ENCODE measurements at places on chromosomes 13 and 19.

DNA sequence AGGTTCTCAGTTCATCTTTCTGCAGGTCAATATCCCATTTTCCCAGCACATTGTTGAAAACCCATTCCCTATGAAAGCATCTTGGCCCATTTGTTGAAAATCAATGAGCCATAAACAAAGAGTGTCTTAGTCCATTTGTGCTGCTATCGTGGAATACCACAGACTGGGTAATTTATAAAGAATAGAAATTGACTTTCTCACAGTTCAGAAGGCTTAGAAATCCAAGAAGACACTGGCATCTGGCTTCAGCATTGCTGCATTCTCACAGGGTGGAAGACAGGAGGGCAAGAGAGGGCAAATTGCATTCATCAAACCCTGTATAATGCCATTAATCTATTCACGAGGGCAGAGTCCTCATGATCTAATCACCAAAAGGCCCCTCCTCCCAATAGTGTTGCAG lies 34.1 kb downstream of the ZNF823 start:
- no peak for DNase-seq

DNA sequence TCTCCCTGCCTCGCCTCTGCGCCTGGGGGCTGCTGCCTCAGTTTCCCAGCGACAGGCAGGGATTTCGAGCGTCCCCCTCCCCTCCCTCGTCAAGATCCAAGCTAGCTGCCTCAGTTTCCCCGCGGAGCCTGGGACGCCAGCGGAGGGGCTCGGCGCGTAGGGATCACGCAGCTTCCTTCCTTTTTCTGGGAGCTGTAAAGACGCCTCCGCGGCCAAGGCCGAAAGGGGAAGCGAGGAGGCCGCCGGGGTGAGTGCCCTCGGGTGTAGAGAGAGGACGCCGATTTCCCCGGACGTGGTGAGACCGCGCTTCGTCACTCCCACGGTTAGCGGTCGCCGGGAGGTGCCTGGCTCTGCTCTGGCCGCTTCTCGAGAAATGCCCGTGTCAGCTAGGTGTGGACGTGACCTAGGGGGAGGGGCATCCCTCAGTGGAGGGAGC lies 722 bp upstream of the ICAM1 start:
- DNase-seq = no peak

DNA sequence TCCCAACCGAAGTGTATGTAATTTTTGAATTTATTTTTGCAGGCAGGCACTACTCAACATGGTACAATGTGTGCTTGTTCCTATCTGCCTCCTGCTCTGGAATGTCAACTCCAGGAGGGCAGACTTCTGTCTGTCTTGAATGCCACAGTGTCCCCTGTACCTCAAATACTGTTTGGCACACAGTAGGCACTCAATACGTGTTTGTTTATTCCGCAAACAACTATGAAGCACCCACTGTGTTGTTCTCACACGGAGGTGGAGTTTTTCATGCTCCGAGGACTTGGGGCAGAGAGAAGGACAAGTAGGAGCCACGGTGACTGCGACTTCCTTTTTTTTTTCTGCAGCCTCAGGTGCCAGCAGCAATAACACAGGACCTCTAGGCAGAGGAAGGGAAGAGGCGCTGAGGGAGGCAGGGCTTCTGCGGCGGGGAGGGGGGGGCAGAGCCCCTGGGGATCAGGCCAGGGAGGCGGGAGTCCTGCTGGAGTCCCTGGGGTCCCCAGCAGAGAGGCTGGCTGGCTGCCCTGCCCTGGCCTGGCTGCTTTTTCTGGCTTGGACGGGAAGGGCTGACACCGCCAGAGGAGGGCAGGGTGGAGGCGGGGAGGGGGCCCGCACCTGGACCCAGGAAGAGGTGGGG lies 29.3 kb upstream of the TNFAIP8L1 start:
- no peak for DNase-seq

DNA sequence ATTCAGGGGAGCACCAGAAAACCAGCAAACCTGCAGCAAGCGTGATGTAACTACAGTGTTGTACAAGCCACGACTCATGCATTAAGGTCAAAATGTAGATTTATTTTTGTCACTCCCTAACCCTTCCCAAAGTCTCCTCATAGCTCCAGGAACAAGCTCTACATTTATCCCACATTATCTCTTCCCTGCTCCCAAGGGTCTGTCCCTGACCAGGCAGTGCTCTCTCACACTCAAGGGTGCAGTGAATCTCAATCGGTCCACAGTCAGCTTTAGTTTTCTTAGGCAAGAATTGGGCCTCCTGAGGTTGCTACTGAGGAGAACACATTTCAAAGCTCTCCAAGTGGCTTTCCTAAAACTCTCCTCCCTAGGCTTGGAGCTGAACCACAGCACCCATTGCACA lies 219.4 kb downstream of the NHLRC3 start:
- DNase-seq = no peak

DNA sequence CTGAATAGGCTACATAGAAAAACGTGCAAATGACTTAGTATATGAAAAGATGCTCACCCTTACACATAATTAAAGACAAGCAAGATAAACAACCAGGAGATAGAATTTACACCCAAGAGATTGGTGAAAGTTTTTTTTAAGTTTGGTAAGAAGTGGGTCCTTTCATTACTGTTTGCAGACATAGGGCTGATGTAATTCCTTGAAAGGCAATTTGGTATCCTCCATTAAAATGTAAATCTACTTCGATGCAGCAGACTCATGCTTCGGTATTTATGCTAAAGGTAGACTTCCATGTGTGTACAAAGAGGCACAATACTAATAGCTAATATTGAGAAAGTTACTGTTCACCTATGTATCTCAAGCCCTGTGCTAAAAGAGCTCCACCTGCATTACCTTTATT lies 33.5 kb downstream of the CNMD start:
- DNase-seq = no peak

DNA sequence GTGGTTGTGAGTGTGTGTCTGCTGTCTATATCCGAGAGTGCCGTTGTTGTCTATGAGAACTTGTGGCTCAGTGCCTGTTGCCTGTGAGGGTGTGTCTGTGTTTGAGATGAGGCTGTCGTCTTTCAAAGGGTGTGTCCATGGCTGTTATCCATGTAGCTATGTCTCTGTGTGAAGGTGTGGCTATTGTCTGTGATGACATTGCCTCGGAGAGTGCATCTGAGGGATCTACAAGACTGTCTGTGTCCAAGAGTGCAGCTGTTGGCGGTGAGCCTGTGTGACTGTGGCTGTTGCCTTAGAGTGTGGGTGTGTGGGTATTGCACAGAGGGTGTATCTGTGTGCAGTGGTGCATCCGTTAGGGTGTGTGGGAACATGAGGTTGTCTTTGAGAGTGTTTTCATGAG lies 4.9 kb downstream of the NUMBL start:
- no peak for DNase-seq

DNA sequence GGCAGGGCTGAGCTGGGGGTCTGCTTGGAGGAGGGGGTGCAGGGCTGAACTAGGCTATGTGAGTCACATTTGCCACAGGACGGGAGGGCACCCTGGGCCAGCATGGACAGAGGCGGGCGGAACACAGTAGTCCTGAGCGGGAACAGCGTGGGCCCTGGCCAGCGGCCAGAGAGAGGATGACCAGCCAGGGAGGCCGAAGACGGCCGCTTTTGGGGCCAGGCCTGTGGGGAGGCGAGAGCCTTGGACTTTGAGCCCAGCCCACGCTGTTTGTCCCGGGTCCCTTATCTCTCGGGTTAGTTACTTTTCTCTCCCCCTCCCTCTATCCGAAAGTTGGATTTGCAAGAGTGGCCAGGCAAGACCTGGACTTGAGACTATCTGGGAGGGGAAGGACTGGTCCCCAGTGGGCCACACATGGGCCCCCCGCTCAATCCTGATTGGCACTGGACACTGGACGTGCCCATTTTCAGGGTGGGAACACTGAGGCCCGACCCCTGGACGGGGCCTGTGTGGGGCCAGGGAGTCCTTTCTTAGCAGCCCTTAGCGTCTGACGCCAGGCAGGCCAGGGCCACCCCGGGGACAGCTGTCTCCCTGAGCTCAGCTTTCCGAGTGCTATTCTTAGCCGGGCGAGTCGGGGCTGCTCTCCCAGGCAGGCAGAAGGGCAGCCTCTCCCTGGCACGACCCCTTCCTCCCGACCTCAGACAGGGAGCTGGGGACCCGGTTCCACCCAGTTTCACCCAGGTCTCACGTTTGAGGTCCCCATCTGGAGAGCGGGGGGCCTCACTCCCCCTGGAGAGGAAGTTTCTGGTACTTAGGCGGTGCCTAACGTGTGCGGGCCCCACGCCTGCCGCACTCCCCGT lies 833 bp downstream of the GAMT start:
- DNase-seq = no peak

DNA sequence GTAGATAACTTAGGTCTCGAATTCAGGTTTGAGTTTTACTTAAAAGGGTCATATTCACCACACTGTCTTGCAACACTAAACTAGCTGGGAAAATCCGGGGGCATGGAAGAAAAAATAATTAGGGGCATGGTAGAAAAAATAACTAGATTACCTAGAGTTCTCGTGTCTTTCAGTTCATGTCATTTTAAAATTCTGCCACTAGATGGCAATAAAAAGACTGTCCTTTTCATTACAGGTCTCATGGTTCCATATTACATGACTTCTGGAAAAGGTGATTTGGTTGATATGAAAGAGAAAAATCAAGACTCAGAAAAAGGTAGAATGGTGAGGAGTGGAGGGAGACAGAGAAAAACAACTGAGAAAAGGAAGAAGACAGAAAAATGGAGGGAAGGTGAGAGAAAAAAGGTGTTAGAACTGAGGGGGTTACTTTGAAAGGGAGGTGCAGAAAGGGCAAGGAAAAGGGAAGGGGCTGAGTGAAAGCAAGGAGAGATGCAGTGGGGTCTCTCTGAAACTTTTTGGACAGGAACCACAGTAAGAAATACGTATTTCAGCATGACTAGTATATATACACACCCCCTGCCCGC lies 299.0 kb downstream of the KLF12 start:
- no peak for DNase-seq

DNA sequence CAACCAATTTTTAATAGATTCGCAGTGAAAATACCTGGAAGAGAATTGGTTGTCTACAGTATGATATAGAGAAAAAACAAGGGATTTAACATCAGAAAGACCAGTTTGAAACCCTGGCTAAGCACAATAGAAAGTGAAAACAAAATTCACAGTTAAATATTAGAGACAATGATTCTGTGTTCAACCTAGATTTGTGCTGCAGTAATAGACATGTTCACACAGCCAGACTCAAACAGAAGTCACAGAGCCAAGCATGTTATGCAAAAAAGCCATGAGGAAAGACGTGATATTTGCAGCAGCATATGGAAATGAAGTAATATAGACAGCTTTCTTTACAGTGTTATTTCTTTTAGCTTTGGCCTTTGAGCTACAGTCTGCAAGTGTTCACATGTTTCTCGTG lies 48.1 kb downstream of the SCEL start:
- DNase-seq = no peak

DNA sequence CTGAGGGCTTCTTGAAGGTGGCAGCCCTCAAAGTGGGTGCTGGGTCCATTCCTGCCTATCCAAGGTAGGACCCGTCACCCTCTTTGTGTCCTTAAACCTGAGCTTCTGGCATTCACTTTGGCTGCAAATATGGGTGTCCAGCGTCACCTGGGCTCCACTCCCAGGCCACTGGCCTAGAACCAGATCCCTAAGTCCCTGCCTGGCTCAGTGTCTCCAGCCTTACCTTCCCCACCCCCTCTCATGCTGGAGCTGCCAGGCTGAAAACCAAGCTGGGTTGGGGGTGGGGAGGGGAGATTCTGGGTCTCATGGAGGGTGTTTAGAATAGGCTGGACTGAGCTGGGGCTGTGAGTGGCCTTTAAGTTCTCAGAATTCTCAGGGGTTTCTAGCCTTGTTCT lies 12.4 kb downstream of the PDE4A start:
- no peak for DNase-seq

DNA sequence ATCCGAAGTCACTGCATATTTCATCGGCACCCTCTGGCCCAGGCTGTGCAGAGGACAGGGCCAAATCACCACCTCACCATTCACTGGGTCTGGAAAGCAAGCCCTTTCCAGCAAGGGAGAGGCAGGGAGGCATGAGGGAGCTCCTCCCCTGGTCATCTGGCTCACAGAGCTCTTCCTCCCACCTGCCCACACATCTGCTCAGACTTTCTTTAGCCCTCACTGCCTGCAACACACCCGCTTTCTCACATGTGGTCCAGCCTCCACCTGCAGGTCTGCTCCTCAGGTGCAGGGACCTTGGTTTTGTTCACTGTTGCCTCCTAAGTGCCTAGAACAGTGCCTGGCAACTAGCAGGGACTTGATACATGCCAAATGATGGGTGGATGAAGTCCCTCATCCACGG lies 21.0 kb upstream of the SLC35E1 start:
- no peak for DNase-seq

GRCh38 chr19:18397242-18398202 lies at the start of gene LRRC25:
Gene LRRC25 (minus strand): TSS chr19:18397622. CDS start chr19:18396963, 659 bp downstream.
- DNase-seq = no peak

DNA sequence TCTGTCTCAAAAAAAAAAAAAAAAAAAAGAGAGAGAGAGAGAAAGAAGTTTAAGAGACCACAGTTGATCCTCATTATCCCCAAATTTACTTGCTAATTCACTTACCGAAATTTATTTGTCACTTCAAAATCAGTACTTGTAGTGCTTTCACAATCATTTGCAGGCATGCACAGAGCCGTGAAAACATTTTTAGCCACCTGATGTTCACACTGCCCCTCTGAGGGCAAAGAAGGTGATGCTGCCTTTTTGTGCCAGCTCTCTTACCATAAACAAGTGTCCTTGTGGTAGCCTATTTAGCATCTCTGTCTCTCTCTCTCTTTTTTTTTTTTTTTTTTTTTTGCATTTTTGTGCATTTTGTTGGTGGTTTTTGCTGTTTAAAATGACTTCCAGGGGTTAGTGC lies 24.1 kb upstream of the CASP14 start:
- DNase-seq = no peak

- no peak for DNase-seq
Observed at GRCh38 chr19:16418597-16418962, 53.2 kb downstream of the EPS15L1 start.

- DNase-seq = no peak
Observed at GRCh38 chr19:2722541-2723344, 1.6 kb upstream of the DIRAS1 start.

GRCh38 chr13:23320926-23321534 lies 112.5 kb downstream of the SACS start:
- DNase-seq = no peak

DNA sequence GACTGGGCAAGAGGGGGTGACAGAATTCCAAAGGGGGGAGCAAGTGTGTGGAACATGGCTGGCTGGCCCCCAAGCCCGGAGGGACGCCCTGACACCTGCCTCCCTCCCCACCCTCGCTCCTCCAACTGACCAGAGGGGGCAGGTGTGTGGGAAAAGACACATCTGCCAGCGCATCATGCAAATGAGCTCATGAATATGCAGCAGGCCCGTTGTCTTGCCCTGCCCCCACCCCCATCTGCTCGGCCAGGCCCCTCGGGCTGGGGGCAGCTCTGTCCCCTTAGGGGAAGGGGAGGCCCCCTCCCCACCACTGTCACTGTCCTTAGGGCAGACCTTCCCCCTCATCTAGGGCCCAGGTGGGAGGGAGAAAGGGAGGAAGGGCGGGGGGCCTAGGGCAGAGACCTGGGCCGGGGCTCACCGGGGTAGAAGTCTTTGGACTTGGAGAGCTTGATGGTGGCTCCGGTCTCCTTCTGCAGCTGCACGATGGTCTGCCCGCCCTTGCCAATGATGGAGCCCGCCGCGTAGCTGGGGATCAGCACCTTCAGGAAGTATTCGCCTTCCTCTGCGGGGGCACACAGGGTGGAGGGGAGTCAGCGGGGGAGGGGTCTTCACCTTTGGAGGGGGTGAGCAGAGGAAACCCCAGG lies 12.9 kb downstream of the NOVA2 start:
- no peak for DNase-seq

- DNase-seq = no peak
Observed at GRCh38 chr19:10228920-10229319, 2.2 kb downstream of the S1PR2 start.
